ENCODE measurements at places on chromosomes 4 and X.

DNA sequence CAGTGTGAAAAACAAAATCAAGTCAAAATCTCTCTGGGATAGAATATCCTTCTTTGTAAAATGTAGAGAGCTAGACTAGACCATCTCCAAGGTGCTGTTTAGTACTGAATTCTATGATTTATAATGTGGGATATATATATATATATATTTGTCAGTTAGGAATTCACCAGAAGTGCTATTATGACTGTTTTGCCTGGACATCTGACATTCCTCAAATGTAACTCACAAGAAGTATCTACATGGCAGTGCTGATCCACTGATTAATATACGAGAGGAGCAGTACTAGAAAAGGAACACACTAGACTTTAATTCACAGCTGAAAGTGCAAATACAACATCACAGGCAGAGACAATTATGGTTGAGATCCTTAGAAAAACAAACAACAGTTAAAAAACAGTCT lies 208.9 kb downstream of the GBA3 start:
- DNase-seq = no peak

GRCh38 chr4:72442715-72443114 lies 126.3 kb downstream of the ADAMTS3 start:
- no peak for DNase-seq

DNA sequence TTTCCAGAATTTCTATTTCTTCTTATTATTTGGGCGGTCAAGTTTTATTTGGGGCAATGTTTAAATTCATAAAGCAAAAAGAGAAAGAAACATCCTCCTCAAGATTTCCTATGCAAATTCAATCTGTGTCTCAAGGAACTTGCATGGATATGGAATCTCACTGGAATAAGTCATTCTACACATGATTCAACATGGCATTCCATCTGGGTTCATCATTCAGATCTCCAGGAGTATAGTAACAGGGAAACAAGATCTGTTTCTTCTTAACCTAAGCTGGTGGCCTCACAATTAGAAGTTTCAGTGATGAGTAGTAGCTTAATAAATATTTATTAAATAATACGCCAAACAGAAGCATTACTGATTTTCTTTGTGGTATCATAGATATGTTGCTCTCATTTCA lies 19.8 kb downstream of the KLHL34 start:
- DNase-seq = no peak

DNA sequence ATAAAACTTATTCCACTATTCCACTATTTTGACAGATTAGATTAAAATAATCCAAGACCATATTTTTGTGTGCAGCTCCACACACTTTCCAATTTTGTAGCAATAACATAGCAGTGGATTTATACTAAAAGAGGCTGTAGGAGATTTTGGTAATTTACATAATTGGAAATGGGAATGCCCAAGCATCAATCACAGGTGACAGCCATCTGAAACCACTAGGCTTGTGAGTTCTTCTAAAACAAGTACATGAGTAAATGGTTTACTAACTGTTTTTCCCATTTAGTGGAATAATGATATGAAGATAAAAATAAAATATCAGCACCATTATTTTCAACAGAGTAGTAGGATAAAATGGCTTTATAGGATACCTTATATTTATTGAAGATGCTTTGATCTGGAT lies 4.4 kb downstream of the ANK2 start:
- no peak for DNase-seq

DNA sequence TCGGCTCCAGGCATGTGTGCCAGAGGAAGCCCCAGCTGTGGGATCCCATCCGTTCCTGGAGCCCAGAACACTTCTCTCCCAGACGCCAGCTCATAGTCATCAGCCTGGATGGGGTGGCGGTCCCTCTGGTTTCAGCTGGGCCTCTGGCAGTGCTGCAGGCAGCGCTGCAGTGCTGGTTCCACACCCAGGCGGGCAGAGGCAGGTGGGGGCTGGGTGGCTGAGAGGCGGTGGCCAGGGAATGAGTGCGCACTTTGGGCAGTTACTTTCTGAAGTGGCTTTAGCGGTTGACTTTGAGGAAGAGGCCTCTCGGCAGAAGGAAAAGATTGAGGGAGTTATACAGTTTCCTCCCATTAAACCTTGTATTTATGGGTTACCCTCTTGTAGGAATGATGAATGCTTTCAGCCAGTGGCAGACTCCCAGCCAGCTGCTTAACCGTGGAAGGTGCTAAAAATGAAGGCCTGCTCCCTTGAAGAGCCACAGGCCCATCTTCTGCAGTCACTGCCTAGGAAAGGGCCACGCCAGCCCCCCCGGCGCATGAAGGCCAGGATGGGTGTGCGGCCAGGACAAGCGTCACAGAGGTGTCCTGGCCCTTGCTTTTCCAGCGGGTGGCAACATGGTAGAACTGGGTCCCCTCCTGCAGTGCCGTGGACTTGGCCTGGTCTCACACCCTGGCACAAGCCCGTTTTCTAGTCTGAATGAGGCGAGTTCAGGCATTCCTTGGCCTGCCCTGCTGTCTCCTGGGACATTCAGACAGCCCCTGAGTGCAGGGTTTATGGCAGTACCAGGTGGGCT lies 9.9 kb downstream of the TADA2B start:
- no peak for DNase-seq

- DNase-seq = no peak
These were observed 101.9 kb downstream of the CEP135 start for GRCh38 chr4:56050625-56051024.

DNA sequence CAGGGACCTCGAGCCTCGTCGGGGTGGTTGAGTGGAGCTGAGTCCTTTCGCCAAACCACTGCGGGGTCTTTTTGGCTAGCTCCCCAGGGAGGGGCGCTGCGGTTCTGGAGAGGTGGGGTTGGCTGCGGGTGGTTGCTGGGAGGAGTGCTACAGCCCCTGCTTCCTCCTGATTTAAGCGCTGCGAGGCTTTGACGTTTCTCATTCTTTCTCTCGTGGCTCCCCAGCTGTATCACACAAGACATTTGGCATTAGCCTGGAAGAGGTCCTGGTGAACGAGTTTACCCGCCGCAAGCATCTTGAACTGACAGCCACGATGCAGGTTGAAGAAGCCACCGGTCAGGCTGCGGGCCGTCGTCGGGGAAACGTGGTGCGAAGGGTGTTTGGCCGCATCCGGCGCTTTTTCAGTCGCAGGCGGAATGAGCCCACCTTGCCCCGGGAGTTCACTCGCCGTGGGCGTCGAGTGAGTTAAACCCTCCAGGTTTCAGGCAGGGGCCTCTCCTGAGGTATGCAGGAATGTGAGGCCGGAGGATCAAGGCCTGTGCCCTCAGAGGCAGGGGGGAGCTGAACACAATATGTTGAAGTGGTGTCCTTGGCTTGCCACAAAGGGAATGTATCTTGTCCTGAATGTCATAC lies 25.5 kb downstream of the ARHGAP36 start:
- DNase-seq = no peak

DNA sequence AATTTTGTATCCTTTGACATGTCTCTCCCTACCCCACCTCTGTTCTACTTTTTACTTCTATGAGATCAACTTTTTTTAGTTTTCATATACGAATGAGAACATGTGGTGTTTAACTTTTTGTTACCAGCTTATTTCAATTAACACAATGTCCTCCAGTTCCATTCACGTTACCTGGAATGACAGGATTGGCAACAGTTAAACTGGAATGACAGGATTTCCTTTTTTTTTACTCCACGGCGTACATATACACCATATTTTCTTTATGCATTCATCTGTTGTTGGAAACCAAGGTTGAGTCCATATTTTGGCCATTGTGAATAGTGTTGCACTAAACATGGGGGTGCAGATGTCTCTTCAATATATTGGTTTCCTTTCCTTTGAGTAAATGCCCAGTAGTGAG lies 171.8 kb upstream of the GPC4 start:
- no peak for DNase-seq

- no peak for DNase-seq
These were observed 277.5 kb downstream of the IL15 start for GRCh38 chr4:141913928-141914327.

GRCh38 chr4:127732623-127733328 lies 2.6 kb downstream of the SLC25A31 start:
- DNase-seq = no peak

DNA sequence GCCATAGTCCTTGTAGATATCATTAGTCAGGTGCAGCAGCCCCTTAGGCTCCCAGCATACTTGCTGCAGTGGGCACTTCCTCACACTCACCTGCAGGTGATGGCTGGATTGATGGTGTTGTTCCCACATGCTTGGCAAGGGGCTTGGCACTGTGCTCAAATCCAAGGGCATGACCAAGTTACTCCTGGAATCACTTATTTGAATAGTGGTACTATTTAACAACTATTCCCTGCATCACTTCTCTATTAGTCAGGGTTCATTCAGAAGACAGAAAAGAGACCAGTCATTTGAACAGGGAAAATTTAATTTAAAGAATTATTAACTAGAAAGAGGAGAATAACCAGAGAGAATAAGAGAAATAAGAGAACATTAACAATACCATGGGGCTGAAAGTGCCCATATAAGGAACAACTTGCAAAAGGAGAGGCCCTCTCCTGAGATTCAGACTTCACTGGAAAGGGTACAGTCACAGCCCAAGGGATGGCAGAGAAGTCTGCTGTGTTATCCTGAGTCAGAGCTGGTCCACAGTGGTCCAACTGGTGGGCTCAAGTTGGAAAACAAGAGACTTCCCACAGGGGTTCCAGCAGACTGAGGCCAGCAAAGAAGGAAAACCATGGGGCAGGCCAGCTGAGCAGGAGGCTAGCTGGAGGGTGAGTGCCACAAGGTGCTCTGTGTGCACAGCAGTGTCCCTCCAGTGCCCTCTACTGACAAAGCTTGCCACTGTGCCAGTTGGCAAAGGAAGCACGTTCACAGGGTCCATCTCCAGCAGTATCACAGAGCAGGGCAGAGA lies 9.8 kb downstream of the SPP1 start:
- no peak for DNase-seq

GRCh38 chrX:12997906-12998687 lies 23.2 kb downstream of the TMSB4X start:
- no peak for DNase-seq

DNA sequence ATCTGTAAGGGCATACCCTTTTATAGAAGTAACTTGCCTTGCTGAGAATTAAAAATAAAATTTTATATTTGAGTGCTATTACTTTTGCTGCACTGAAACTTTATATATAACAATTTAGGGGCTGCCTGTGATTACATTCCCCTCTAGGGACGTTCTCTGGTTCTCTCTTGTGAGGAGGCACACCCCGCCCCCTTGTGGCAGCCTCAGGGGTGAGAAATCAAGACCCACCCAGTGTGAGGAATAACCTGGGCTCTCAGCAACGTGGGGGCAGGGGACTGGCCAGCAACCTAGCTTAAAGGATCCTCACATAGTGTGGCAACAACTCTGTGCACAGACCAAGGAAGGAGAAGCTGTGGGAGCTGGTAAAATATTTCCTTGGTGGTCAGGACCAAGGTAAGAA lies 43.7 kb downstream of the MAGEA9 start:
- DNase-seq = no peak

DNA sequence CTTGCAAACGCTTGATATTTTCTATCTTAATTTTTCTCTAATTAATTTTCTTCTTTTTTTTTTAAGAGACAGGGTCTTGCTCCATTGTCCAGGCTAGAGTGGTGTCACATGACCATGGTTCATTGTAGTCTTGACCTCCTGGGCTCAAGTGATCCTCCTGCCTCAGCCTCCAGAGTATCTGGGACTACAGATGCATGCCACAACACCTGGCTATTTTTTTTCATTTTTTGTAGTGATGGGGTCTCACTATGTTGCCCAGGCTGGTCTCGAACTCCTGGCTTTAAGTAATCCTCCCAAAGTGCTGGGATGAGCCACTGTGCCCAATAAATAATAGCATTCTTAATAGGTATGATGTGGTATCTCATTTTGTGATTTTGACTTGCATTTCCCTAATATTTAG lies 18.2 kb downstream of the SHROOM3 start:
- DNase-seq = no peak

- no peak for DNase-seq
These were observed 103.5 kb upstream of the STOX2 start for GRCh38 chr4:183801457-183802165.

DNA sequence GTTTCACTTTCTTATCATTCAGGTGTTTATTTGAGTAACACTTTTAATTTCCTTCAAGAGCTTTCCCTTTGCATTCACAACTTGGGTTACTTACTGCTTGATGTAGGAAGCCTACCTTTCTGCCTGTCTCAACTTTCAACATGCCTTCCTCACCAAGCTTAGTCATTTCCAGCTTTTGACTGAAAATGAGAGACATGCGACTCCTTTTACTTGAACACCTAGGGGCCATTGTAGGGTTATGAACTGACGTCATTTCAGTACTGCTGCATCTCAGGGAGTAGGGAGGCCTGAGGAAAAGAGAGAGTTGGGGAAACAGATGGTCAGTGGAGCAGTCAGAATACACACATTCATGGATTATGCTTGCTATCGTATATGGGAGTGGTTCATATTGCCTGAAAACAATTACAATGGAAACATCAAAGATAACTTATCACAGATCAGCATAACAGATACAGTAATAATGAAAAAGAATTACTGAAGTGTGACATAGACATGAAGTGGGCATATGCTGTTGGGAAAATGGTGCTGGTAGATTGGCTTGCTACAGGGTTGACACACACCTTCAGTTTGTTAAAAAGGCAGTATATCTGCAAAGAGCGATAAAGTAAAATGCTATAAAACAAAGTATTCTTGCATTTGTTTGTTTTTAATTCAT lies 25.7 kb downstream of the USP53 start:
- no peak for DNase-seq

DNA sequence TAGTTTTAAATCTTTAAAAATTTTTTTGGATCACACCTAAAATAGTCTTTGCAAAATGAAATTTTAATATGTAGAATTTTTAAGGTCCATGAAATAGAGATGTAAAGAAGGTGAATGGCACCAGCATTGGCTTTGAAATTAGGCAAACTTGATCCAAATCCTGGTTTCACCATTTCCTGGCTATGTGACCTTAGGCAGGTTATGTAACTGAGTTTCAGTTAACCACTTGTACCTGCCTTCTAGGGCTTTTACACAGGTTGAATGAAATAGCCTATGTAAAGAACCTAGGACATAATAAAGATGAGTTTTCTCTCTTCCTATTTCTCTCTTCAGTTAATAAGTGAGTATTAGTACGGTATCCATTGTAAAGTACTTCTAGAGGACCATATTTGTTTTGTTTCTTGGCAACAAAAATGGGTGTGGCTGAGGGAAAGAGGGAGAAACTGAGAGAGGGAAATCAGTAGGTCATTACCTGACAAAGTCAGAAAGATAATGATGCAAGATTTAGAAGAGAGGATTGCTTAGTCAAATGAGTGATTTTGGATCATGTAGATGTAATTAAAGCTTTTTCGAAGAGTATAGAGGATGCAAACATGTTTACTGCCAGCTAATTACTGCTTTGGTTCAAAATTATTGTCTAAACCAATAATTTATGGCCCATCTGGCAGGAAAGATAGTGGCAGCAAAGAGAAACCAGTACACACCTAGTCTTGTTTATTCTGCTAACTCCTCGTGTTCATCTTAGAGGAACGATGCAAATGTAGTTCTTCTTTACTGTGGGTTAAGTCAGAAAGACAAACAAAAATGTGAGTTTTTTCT lies 81.9 kb downstream of the PDLIM5 start:
- no peak for DNase-seq

- DNase-seq = no peak
These were observed 20.5 kb downstream of the MND1 start for GRCh38 chr4:153365003-153365402.
